AG08395 (cell line): ENCODE measurements at places on chromosomes 16 and 17.

- no peak for DNase-seq
These were observed 44.0 kb downstream of the ZNF276 start for GRCh38 chr16:89765292-89765830.

DNA sequence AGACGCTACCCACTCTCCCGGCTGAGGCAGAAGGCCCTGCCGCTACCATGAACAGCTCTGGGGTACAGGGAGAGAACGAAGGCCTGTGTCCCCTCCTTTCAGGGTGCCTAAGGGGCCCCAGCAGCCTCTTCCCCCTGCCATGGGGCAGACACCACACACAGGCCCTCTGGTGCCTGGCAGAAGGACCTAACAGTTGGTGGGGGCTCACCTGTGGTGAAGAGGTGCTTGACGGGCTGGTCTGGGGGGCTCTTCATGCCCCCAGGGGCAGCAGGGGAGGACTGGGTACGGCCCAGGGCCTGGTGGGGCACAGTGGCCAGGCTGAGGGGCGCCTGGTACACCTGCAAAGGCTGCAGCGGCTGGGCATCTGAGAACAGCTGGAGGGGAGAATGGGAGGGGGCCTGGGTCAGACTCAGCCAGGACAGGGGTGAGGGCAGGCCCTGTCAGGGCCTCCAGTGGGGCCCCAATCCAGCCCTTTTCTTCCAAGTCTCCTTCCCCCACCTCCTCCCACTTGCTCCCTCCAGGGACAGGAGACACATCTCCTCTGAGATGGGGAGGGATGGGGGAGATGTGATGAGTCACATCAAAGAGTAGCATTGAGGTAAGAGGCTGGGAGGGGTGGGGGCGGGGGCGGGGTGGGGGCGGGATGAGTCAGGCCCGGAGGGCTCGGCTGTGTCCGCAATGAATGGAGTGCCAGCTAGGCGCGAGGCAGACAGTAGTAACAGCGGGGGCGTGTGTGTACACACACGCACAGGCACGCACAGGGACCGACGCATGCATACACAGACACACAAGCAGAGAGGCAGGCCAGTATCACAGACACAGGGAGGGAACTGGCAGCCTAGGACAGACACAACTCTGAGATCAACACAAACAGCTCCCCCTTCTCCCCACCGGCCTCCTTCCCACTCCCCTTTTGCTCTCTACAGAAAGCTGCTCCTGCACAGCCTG is 16.1 kb downstream of the G6PC3 start:
- DNase-seq: peak; percentile 98

GRCh38 chr17:63262751-63263476 is 183.2 kb downstream of the CYB561 start:
- no peak for DNase-seq

DNA sequence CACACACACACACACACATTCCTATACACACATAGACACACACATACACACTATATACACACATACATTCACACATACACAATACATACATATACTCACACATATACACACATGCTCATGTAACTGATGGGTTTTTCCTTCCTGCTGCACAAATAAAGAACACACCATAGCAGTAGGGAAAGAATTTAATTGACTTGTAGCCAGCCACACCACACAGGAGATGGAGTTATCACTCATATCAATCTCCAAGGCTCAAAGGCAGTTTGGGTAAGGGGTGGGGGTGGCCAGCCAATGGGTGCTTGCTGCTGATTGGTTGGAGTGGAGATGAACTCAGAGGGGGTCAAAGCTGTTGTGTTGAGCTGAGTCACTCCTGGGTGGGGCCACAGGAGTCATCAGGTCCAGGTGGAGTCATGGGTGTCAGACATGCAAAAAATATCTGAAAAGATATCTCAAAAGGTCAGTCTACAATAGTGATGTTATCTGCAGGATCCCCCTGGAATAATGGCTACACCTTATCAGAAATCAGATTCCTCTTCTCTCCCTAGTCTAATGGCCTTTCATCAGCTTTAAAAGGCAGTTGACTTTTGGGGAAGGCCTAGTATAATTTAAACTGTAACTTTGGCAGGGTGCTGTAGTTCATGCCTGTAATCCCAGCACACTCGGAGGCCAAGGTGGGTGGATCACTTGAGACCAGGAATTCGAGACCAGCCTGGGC is 46.1 kb downstream of the WSB1 start:
- DNase-seq: no peak

DNA sequence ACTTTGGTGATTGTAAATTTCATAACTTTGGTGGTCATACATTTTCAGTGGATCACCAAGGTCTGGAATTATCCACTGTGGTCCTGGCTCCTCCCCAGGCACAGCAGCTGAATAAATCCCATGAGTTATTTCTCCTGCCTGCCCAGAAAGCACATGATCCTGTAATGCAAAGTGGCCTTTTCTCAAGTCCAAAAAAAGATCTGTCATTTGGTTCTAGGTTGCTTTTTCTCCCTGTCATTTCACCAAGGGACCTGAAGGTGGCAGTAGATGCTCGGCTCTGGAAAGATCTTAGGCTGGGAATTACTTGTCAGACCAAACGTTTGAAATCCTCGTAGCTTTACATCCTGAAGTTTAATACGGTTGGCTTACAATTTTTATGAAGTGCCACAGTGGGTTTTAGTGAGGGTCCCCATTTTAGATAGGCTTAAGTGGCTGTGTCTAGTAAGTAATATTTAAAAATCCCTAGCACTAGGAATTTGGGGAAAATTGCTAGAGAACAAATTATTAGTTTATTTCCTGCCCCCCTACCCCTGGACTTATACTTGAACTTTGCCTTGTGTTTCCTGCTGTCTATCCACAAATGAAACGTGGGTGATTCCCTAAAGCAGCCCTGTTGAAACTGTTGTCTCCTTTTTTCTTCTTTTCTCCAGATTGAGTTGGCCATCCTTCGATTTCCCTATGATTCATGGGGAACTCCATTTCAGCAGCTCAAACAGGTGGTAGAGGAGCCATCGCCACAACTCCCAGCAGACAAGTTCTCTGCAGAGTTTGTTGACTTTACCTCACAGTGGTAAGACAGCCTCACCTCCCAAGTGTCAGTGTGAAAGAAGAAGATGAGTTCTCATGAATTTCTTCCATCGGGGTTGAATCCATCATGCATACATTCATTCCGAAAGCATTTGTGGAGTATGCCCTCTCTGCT is 111.7 kb downstream of the MAP2K6 start:
- peak; percentile 75 for DNase-seq

DNA sequence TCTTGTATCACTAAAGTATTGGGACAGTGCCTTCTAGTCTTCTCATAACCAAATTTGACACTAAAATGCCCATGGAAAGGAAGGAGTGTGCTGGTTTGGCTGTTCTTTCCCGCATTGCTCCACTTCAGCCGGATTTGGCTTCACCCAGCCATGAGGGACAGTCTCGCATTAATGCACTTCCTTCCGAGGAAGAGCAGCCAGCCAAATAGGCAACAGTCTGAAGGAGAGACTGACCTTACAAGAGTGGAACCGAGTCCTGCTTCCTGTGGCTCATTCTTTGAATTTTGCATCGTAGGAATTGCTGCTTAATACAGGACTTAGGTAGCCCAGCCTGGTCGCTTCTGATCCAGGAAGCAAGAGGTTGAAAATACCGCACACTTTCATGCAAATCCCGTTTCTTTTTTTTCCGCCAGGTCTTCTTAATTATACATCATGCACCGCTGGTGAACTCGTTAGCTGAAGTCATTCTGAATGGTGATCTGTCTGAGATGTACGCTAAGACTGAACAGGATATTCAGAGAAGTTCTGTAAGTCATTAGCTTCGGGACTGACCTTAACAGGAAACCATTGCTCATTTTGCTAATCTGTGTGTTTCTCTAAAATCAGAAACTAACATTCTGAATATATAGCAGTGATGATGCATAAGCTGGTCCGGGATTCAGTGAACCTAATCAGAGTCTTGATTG is 38.2 kb downstream of the CLEC16A start:
- no peak for DNase-seq

DNA sequence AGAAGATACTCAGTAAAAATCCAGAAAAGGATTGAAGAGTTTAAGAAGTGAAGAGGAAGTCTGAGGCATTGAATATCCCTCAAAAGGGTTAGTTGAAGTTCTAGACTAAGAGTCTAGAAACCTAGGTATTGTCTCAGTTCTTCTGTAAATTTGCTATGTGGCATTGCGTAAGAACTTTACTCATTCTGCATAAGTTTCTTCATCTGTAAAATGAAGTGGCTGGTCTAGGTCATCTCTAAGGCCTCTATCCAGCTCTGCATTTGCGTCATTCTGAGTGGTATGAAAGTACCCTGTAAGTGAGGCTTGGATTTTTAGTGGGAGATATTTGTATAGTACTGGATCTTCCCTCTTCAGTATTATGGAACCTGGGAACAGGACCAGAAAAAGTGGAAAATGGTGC is 130.2 kb downstream of the MYO1D start:
- DNase-seq: peak; percentile 25

DNA sequence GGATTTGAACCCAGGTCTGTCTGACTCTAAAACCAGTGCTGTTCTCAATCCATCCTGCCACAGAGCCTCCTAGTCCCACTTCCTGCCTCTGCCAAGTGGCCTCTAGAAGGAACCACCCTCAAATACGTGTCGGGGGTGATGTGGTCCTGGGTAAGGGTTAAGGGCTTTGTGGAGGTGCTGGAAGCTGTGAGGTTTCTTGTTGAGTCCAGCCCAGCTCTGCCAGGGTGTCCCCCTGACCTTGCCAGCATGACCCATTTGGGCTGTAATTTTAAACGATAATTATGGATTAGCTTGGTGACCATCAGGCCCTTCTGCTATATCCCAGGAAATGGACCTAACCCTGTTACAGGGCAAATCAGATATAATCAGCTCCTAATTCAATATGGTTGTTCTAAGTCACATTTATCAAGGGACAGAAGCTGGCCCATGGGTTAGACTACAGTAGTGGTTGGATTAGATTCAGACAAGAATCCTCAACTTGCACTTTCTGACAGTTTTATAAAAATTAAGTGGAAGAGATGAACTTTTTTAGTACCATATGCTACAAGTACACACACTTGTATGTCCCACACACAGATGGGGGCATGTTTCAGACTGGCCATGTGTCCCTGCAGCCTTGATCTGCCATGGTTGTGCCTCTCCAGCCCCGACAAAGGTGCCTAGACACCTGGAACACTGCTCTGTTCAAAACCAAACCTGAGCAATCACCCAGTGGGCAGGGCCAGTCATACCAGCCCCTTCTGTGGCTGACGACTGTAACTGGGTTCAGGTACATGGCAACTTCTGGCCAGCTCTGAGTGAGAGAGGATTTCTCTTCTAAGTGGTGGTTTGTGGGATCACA is 48.0 kb downstream of the SMPD3 start:
- no peak for DNase-seq

- peak; percentile 42 for DNase-seq
These were observed 6.0 kb upstream of the CPD start for GRCh38 chr17:30372755-30373154.

DNA sequence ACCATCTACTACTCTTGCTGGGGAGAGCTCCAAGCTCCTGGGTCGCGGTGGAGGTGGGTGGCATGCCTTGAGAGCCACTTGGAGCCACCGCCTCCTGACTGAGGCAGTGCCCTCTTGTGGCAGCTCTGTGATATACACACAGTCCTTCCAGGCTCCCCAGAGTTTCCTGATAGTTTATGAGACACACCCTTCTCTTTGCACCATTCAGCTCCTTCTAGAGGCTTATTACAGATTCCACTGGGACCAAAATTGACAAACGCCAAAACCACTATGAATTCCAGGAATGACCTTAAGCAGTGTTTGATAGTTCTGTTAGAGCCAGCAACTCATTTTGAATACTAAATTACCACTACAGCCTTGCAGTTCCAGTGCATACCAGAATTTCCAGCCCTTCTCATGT is 170.1 kb upstream of the CDH13 start:
- DNase-seq: peak; percentile 75
